T-helper 1 cell treated with Interleukin-12 subunit alpha and Interleukin-12 subunit beta and Interleukin-4 antibody, amounts not matched to agents 30 ng/mL and 1 ng/mL, for 36 hours (primary cell): ENCODE measurements at places on chromosomes 3 and 15. TPM values are rescaled to one million over a fixed set of nuclear protein-coding genes. Genes with fewer than 3 reads are reported as not detected.

Gene TLNRD1
- total RNA-seq, result 35.8 and 37.0 TPM in 2 replicates

Gene IQCF5
- total RNA-seq, result not detected in 2 replicates

Gene FGF7
- total RNA-seq, result 0.07 and 0.12 TPM in 2 replicates

Gene NME9
- total RNA-seq, result 0.71 TPM in 1 of 2 replicates, not detected in the other

Gene ANKRD34C
- not detected in 2 replicates for total RNA-seq

Gene STXBP5L
- not detected in 2 replicates for total RNA-seq

Gene PPM1L
- 5.4 and 6.3 TPM in 2 replicates for total RNA-seq

Gene CPLX3
- total RNA-seq, result 0.91 and 1.4 TPM in 2 replicates

Gene BUB1B
- total RNA-seq, result 49.9 and 54.8 TPM in 2 replicates

Gene CPNE4
- total RNA-seq, result 0.10 and 0.27 TPM in 2 replicates

Gene SENP8
- 0.93 and 1.0 TPM in 2 replicates for total RNA-seq

Gene IGSF11
- total RNA-seq, result 0.78 and 0.95 TPM in 2 replicates

Gene ABCC5
- 20.9 and 22.4 TPM in 2 replicates for total RNA-seq

Gene GALK2
- total RNA-seq, result 28.1 and 31.8 TPM in 2 replicates

Gene PLSCR2
- total RNA-seq, result 0.71 and 1.1 TPM in 2 replicates

Gene OR5K2
- total RNA-seq, result not detected in 2 replicates

Gene C3orf70
- total RNA-seq, result 0.05 and 0.10 TPM in 2 replicates

Gene RASL12
- not detected in 2 replicates for total RNA-seq

Gene PLA2G4E
- not detected in 2 replicates for total RNA-seq

Gene CCDC54
- not detected in 2 replicates for total RNA-seq

Gene RTP1
- total RNA-seq, result not detected in 2 replicates

Gene CIDEC
- not detected in 2 replicates for total RNA-seq

Gene WWTR1
- 0.76 and 1.1 TPM in 2 replicates for total RNA-seq

Gene IGF2BP2
- 0.29 and 0.80 TPM in 2 replicates for total RNA-seq

Gene CNTN3
- not detected in 2 replicates for total RNA-seq

Gene HYAL1
- total RNA-seq, result 0.29 and 0.32 TPM in 2 replicates

Gene RBMS3
- 4.1 and 4.2 TPM in 2 replicates for total RNA-seq

Gene GP9
- not detected in 2 replicates for total RNA-seq

Gene ITIH1
- not detected in 2 replicates for total RNA-seq

Gene ISG20
- 122 and 123 TPM in 2 replicates for total RNA-seq

Gene RSRC1
- 38.9 and 42.5 TPM in 2 replicates for total RNA-seq

Gene TPM1
- total RNA-seq, result 7.0 and 8.3 TPM in 2 replicates

Gene GLDN
- total RNA-seq, result not detected in 2 replicates

Gene MUC13
- not detected in 2 replicates for total RNA-seq

Gene TRNT1
- total RNA-seq, result 35.0 and 38.3 TPM in 2 replicates

Gene CYP11A1
- total RNA-seq, result not detected in 2 replicates

Gene MESP2
- not detected in 2 replicates for total RNA-seq

Gene C2CD4B
- 0.17 and 0.24 TPM in 2 replicates for total RNA-seq

Gene FETUB
- not detected in 2 replicates for total RNA-seq

Gene ADAMTSL3
- total RNA-seq, result not detected in 2 replicates

Gene GOLGA6D
- not detected in 2 replicates for total RNA-seq
